ENCODE measurements at places on chromosomes 11 and 22.

GRCh38 chr11:58579192-58580129 lies 598 bp downstream of the ZFP91 start:
- DNase-seq = peak; percentile 91

- DNase-seq = no peak
Measured at GRCh38 chr11:94379613-94380012, 21.6 kb downstream of the GPR83 start.

DNA sequence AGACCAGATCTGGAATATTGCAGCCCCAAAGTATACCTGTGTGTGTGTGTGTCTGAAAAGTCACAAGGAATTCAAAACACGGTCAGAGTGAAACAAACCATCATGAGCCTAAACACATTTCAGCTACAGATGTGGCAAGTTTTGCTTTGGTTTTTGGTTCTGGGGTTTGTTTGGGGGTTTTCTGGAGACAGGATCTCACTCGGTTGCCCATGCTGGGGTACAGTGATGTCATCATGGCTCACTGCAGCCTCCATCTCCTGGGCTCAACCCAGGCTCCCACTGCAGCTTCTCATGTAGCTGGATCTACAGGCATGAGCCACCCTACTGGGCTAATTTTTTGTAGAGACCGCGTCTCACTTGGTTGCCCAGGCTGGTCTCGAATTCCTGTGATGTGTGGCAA lies 41.4 kb upstream of the PHF21A start:
- no peak for DNase-seq

- DNase-seq = no peak
Measured at GRCh38 chr22:27719535-27720227, 81.9 kb downstream of the MN1 start.

GRCh38 chr11:72924568-72925190 lies 110.5 kb downstream of the ATG16L2 start:
- DNase-seq = no peak

DNA sequence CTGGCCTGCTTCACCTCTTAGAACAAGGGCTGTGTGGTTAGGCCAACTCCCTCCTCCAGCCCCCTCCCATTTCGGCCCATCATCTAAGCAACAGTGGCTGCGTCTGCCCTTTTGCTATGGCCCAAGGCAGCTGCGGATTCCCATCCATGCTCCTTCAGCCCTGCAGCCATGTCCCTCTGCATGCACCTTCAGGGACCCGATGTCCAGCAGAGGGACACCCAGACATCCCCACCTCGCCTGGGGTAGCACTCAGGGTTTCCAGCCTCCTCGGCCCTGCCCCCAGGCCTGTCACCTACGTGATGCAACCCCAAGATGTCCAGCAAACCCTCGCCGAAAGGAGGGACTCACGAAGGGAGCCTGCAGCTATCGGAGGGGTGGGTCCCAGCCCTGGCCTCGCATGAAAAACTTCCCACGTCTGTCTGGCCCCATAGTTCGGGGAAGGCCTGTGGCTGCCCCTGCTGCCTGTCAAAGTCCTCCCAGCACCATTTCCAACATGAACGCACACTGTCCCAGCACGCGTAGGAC lies 194.4 kb downstream of the CTTN start:
- DNase-seq = no peak

DNA sequence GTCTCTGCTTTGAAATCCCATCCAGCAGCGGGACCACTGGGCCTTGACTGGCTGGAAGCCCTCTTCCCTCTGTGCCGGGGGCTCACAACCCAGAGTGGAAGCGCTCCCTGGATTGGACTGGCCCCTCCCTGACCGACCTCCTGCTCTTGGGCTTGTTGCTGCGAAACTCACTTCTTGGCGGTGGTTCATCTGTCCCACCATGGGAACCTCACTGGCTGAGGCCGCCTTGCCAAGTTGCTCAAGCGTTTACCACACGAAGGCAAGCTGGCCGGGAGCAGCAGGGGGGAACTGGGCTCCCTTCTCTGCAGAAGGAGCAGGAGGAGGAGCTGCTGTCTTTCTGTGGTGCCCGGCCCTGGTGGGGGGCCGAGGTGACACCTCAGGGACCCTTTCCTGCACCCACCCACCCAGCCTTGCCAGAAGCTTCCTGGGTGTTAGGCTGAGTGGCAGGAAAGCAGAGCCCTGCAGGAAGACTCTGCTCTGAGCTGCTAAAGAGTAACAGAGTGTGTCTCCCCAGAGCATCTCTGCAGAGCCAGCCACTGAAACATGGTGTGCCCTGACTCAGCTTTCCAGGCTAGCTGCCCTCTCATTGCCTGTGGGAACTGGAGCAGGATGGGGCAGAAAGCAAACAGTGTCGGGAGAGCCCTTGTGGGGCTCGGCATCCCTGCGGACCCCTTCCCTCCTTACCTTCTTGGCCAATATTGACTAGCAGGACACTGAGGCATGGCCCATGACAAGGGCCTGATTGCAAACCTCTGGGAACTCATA lies 88.5 kb upstream of the ALX4 start:
- DNase-seq = no peak

GRCh38 chr11:42255906-42256305 lies 796.5 kb upstream of the LRRC4C start:
- DNase-seq = no peak

DNA sequence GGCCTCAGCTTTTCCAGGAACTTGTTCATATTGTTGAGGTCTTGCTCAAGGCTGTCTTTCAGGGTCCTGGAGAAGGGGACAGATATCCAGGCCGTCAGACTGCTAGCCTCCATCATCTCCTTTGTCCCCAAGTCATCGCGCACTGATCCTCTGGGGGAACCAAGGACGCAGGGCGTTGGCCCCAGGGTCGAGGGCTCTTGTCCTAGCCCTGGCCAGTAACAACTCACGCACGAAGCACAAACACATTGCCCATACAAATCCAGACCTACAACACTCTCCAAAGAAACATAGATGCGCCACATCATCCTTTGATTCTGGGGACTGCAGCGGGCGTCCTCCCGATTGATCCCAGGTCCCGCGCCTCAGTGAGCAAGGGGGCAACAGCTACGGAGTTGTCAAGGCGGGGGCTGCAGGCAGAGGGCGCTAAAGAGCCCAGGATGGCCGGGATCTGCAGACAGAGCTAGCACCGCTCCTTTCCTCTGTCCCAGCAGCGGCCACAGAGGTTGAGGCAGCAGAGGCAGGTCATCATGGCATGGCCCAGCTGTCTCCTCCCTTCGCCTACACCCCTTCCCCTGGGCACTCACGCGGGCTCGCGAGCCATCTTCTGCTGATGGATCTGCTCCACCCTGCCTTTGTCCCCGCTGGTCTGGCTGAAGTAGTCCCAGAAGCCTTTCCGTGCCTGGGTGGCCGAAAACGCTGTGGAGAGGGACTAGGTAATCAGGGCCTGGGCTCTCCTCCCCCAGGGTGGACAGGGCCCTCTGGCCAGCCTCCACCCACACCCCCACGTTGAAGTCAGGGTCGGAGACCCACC lies 472 bp downstream of the APOA5 start:
- DNase-seq = peak; percentile 61

GRCh38 chr11:115054570-115055538 lies 376.5 kb downstream of the NXPE2 start:
- DNase-seq = no peak

DNA sequence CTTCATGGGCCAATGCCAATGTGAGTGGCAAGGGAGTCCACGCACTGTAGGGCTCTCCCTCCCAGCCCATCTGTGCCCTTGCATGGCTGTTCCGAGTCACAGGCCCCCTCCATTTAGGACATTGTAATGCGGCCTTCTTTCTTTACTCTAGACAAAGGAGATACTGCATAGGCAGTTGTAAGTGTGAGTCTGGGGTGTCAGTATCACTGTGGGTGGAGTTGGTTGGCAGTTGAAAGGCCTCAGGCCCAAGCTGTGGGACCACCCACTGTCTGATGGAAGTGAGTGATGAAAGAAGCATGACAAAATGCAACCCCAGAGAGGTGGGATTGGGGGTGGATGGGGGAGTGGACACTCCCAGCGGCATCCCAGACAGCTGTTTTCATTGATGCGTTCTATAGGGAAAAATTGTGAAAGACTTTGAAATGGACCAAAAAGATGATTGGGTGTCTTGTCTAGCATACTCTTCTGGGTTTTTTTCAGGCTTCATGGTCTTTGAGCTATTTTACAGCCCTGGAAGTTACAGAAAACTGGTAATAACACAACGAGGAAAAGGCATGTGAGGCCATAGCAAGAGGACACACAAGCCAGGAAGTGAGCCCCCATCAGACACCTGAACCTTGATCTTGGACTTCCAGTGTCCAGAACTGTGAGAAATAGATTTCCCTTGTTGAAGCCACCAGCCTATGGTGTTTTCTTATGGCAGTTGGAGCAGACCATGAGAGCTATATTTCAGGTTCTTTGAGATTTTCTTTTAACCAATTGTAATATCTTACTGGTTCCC lies 114.6 kb downstream of the NECTIN1 start:
- DNase-seq = no peak

DNA sequence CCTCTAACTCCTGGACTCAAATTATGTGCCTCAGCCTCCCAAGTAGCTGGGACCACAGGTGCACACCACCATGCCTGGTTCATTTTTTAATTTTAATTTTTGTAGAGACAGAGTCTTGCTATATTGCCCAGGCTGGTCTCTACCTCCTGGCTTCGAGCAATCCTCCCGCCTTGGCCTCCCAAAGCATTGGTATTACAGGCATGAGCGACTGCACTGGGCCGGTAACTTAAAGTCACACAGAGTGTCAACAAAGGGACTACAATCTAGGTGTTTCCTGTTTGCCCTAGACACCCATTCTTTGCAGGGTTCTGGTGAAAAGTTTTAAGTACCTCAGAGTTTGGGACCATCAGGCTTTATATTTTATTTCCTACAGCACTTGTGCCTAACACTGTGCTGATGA lies 8.4 kb downstream of the UVRAG start:
- DNase-seq = no peak

- no peak for DNase-seq
Measured at GRCh38 chr11:12890476-12890875, 118.6 kb upstream of the RASSF10 start.

DNA sequence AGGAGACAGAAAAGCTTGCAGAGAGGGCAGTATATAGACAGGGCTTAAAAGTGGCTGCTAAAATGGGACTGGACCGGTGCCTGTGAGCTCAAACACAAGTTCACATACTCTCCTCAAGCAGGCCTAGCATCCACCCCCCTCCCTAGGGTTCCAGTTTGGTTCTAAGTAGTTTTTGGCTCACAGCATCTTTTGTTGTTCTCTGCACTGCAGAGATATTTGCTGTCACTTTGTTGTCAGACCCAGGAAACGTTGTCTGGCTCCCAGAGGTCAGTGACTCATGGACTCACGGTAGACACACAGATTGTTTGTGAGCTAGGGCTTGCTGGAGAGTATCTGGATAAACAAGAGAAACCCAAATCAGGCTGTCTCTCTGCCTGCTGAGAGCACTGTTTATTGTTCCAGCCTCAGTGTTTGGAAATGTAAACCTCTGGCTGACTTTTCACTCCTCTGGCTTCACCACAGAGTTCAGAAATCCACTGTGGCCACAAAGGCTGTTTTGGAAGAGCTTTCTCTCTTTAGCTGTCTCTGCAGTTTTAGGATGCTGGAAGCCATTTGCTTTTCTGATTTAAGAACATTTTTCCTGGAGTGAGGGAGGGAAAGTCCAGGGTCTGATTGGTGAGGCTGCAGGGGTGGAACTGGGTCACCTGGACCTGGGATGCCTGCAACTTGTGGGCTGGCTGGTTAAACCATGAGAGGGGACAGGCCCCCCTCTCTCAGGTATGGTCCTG lies 303.7 kb upstream of the PLET1 start:
- no peak for DNase-seq

DNA sequence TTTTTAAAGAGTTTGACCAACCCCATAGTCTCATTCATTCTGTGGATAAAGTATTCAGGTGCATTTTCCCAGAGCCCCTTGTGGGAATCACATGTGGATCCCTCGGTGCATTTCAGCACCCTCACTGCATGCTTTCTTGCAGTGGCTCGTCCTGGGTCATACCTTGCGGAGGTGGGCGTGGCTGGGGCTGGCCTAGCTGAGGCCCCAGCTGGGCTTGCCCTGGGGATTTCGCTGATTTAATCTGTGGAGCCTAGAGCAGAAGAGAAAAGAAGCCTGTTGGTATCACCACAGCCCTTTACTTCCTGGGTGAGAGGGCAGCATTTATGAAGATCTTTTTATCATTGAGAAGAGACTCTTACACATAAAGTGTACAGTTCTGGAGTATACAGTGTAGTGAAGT lies 53.1 kb downstream of the FBXO7 start:
- DNase-seq = no peak

GRCh38 chr11:12266943-12267342 lies 110.4 kb upstream of the PARVA start:
- DNase-seq = no peak

DNA sequence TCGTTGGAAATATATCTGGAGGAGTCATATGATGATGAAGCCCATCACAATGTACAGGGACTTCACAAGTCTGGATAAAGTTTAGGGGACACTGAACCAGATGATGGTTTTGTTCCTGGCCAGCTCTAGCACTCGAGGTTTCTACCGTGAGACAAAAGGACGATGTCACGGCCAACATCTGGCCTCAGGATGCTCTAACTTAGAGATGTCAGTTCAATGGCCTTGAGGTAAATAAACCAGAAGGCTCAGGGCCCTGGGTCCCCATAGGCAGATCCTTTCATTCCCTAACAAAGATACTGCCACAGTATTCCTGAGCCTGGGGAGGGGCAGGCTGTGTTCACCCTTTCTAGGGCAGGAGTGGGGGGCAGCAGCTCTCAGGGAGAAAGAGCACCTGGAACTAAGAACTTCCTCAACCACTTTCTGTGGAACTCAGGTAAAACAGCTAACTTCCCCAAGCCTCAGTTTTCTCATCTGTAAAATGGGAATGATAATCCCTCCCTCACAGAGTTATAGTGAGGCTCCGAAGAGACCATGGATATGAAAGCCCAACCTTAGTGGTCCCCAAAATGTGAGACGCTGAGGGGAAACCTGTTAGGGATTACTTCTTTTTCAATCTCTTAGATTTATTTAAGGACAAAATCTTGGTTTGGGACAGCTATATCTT lies 18.3 kb downstream of the MS4A10 start:
- DNase-seq = no peak

- DNase-seq = no peak
Measured at GRCh38 chr22:23278883-23279675, 98.8 kb downstream of the BCR start.

GRCh38 chr11:90775567-90776165 lies 552.8 kb upstream of the CHORDC1 start:
- DNase-seq = no peak

- no peak for DNase-seq
Measured at GRCh38 chr22:34886391-34886790, 179.6 kb upstream of the ISX start.

GRCh38 chr11:48169717-48170116 lies 46.9 kb upstream of the OR4B1 start:
- no peak for DNase-seq
